ENCODE measurements at places on chromosomes 4 and X.

DNA sequence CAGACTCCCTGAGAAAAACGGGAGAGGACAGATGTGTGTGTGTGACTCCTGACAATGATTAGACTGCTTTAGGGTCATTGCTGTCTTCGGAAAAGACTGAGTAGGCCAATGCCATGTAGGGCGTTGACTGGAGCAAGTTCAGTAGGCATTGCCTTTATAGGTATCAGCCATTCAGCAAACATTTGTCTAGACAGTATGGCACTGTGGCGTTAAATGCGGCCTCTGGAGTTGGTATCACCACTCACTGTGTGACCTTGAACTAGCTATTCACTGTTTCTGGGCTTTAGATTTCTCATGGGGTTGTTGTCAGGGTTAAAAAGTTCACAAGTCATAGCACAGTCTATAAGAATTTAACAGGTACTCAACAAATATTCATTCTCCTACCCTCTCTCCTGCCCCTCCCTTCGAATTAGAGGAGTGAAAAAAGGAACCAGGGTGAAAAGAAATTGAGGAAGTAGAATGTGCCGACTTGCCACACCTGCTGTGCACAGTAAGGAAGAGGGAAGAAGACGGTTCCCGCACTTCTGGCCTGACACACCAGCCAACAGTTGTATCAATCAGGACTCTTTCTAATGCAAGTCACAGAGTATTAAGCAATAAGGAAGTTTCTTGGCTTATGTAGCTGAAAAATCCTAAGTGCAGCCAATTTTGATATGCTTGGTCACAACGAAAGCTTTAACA is 83.2 kb upstream of the PLAC8 start:
- no peak for DNase-seq

DNA sequence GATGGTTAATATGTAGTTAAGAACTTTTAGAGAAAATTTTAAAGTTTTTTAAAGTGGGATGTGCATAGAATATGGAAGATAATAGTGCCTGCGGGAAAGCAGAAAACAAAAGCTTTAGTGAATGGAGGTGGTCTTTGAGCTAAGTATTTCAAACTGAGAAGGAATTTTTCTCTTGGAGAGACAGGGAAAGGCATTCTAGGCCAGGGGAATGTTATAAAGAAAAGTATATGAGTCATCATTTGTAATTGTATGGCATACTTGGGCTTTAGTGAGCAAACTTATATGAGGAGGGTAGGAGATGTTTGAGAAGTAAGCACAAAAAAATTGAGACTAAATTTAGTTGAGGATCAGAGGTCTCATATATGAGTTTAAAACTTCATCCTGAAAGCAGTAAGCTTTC is 467.0 kb downstream of the PPARGC1A start:
- DNase-seq, result no peak

DNA sequence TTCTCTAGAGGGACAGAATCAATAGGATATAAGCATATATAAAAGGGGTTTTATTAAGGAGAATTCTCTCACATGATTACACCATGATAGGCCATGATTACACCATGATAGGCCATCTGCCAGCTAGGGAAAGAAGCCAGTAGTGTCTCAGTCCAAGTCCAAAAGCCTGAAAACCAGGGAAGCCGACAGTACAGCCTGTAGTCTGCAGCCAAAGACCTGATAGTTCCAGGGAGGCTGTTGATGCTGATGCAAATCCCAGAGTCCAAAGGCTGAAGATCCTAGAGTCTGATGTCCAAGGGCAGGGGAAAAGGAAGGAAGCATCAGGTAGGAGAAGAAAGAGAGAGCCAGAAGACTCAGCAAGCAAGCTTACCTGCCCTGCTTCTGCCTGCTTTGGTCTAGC is 411.3 kb upstream of the EMCN start:
- DNase-seq, result no peak

GRCh38 chrX:39418254-39418704 is 617.0 kb downstream of the MID1IP1 start:
- DNase-seq, result no peak

GRCh38 chr4:688854-689681 is at the start of gene SLC49A3:
Gene SLC49A3, minus strand, starts transcription at chr4:689151. Its CDS starts 24 bp downstream, at chr4:689127.
- DNase-seq, result no peak

DNA sequence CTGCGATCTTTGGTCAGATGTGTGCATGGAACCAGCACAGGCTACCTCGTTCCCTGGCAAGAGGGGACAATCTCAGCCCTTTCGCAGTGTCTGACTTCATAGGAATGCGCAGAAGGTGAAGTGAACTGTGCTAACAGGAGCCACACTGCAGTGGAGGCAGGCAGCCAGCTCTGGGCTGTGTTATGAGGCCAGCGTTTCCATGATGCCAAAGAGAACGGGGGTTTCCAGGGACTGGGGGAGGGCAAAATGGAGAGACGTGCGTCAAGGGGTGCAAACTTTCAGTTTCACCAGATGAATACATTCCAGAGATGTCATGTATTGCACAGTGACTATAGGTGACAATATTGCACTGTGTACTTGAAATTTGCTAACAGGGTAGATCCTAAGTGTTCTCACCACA is 30.4 kb downstream of the CLDN34 start:
- no peak for DNase-seq

- DNase-seq, result no peak
Measured at GRCh38 chr4:119005928-119006460, 117.3 kb downstream of the SYNPO2 start.

DNA sequence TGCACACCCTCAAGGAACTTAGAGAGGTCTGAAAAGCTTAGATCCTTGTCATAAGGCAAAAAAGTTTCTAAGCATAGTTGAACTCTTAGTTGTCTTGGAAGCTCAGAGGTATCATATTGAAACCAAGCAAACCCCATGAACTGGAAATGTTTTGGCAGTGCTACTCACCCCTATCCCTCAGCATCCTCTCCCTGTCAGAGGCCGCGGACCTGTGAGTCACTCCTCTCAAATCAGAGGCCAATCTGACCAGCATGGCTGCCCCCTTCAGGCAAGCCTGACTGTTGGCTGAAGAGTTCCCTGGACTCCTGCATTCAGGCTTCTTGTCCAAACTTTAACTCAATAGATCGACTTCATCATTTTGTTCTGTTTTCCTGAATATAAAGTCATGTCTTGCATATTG is 69.4 kb downstream of the KCNIP4 start:
- no peak for DNase-seq

DNA sequence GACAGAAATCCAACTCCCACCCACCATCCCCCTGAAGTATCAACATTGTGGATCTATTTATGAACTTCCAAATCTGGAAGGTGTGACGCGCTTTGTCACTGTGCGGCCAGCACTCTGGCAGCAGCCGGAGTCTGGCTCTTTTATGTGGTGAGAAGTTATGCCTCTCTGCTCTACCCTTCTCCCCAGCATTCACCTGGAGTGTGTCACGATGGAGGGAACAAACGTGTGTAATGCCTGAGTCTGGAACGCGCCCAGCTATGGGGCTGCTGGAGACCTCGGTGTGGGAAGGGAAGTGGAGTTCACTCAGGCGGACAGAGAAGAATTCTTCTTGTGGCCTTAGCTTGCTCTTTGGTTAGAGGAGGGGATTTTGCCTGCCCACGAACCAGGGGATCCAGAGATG is 222.1 kb upstream of the RPL34 start:
- DNase-seq, result no peak

GRCh38 chrX:34848281-34848680 is 94.3 kb upstream of the FAM47B start:
- no peak for DNase-seq

DNA sequence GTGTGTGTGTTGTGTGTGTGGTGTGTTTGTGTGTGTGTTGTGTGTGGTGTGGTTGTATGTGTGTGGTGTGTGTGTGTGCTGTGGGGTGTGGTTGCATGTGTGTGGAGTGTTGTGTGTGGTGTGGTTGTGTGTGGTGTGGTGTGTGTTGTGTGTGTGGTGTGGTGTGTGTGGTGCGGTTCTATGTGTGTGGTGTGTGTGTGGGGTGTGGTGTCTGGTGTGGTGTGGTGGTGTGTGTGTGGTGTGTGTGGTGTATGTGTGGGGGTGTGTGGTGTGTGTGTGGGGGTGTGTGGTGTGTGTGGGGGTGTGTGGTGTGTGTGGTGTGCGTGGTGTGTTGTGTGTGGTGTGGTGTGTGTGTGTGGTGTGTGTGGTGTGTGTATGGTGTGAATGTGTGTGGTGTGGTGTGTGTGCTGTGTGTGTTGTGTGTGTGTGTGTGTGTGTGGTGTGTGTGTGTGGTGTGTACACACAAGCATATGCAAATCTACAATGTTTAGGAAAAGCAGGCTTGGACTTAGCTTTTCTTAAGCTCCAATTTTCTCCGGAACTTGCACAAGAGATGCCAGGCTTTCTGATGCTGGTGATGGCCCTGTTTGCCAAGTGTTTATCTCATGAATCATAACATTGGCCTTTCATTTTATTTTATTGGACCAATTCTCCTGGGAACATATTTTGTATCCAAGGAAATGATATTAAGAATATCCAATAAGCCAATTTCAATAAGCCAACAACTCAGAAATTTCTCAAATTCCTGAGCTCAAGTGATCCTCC is 148.7 kb downstream of the SPATA18 start:
- DNase-seq, result no peak

- DNase-seq, result no peak
Measured at GRCh38 chr4:6910960-6911874, 1.6 kb downstream of the TBC1D14 start.

DNA sequence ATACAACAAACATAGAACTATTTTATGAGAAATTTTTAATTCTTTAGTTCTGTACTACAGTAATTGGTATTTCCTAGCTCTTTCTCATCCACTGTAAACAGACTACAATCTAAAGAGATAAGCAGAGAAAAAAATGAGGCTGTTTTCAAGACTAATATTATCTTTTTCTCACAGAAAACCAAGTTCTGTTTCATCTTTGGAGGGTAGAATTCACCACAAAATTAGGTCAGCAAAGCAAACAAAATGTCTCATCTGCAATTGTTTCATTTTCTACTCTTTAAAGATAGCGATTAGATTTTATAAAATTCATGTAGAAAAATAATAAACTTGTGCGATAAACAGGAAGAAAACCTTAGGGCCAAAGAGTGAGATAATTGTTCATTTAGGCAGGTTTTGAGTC is 10.8 kb downstream of the APOO start:
- DNase-seq, result no peak

GRCh38 chrX:153592091-153592833 is 6.7 kb downstream of the CCNQ start:
- DNase-seq, result no peak

DNA sequence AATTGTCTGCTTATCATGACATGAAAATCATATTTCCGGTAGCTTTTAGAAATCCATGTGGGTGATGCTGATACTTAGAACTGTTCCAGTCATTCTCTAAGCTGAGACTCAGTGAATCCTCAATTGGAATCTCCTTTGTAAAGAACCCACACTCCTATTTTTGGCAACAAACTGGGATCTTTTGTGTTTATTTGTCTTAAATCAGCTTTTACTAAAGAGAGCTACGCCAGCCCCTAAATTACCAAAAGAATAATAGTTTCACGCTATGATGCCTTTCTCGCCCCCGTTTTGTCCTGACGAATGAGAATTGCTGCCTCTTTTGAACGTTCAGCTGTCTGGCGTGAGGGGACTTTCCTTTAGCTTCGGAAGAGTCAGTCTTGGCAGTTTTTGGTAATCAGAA is 195.9 kb downstream of the SHOX start:
- DNase-seq, result no peak

- no peak for DNase-seq
Measured at GRCh38 chrX:2631743-2632532, 59.2 kb upstream of the CD99 start.

- no peak for DNase-seq
Measured at GRCh38 chr4:140675599-140676231, 80.5 kb downstream of the TBC1D9 start.

DNA sequence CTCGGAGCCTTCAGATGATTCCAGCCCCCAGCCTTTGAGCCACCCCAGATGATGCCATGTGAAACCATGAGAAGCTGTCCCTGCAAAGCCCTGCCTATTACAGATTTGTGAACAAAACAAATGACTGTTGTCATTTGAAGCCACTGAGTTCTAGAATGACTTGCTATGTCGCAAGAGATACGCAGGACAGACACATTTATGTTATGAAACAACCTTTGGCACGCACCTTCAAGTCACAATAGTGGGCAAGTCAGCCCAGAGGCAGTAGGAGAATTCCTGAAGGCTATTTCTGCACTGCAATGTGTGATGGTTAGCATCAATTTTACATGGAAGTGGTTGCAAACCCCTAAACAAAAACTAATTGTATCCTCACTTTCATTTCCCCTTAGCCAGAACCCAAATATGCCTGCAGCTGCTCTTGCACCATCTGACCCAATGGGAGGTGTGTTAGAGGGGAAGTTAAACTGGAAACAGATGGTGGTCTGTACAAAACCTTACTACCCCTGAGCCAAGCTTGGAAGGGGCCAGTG is 174.4 kb upstream of the ATP6AP2 start:
- no peak for DNase-seq

GRCh38 chr4:127829014-127829413 is 46.9 kb downstream of the HSPA4L start:
- DNase-seq, result no peak

GRCh38 chr4:183362036-183362435 is 39.8 kb upstream of the CLDN24 start:
- DNase-seq, result no peak

DNA sequence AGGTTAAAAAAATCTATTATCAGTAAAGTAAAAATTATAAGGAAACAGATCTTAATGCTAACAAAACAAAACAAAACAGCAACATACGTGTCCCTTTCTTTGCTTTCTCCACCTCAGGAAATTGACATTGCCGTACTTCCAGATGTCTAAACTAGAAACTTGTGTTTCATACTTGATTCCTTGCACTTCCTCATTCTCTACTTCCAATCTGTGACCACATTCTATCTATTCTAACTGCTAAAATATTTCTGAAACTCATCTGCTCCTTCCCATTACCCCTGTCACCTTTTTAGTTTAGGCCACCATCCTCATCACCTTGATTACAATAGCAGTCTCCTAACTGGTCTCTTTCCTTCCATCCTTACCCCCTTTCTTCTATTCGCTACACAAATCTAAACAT is 22.5 kb upstream of the RPA4 start:
- no peak for DNase-seq

DNA sequence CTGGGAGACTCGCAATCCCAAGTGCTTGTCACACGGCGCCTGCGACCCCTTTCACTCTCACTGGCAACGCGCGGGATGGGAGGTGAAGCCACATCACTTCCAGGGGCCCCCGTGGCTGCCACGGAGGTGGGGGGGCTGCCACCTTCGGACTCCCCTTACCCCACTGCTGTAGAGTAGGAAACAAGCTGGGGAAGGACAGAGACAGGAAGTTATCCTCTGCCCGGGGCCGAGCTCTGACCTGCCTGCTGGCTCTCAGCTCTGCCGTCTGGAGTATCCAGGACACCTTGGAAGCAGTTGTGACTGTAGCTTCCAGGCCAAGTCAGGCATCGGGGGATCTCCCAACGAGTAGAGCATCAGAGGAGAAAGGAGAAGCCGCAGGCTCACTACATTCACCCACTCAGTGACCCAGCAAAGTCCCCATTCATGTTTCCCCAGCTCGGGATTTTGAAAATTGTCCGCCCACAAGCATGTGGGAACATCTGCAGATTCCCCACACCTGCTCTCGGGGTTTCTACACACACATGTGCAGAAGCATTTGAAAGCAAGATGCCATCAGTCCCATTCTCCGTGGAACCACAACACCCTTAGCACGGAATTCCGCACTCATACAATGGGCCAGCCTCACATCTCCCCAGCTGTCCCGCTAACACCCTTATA is 10.8 kb downstream of the PDZD4 start:
- DNase-seq, result no peak
